ENCODE measurements at places on chromosomes 3 and 15. TPM values are rescaled to one million over a fixed set of nuclear protein-coding genes. Genes with fewer than 3 reads are reported as not detected.

- no peak overlapping the region for H3K27ac ChIP-seq
- no peaks in the 10 kb centered on the region for H3K36me3 ChIP-seq
- H3K4me3 ChIP-seq = no peak overlapping the region
- no peak for DNase-seq
- no peaks in the 10 kb centered on the region for H3K4me1 ChIP-seq
Observed at GRCh38 chr3:1072041-1072440, 20.8 kb upstream of the CNTN6 start.

- no peaks in the 10 kb centered on the region for H3K4me1 ChIP-seq
- H3K4me3 ChIP-seq = no peak overlapping the region
- DNase-seq = peak; percentile 56
Observed at GRCh38 chr15:67433495-67434099, 87.3 kb upstream of the C15orf61 start.

- no peaks in the 10 kb centered on the region for H3K27me3 ChIP-seq
- H3K36me3 ChIP-seq = no peaks in the 10 kb centered on the region
Observed at GRCh38 chr3:98322101-98322500, 31.6 kb upstream of the OR5K4 start.

DNA sequence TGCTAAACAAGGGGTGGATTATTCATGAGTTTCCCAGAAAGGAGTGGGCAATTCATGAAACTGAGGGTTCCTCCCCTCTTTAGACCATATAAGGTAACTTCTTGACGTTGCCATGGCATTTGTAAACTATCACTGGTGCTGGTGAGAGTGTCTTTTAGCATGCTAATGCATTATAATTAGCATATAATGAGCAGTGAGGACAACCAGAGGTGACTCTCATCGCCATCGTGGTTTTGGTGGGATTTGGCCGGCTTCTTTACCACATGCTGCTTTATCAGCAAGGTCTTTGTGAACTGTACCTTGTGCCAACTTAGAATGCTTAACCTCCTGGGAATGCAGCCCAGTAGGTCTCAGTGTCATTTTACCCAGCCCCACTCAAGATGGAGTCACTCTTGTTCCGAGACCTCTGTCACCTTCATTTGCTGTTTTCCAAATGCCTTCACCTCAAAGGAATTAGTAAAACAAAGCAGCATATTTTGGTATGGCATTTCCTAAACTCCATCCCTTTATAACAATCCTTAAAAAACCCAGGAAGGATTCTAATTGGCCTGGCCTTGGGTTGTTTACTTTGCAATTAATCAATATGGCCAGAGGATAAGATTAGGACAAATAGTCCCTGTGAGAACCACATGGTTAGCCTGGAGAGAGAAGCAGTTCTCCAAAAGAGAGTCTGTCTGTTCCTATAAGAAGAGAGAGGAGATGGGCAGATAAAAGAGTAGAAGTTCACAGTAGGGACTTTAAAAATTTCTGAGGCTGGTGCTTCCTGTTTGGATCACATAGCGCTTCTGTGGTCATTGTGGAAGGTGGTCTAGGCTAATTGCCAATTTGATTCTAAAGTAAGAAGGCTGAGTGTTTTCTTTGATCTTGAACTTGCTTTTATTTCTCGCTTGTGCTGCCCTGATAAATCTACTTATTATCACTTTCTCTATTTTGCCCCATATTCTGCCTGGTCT lies 155.2 kb upstream of the EOMES start:
- no peaks in the 10 kb centered on the region for H3K27me3 ChIP-seq
- no peak overlapping the region for H3K27ac ChIP-seq
- H3K4me1 ChIP-seq = peaks cover 10% of the 10 kb centered on the region
- no peaks in the 10 kb centered on the region for H3K36me3 ChIP-seq

DNA sequence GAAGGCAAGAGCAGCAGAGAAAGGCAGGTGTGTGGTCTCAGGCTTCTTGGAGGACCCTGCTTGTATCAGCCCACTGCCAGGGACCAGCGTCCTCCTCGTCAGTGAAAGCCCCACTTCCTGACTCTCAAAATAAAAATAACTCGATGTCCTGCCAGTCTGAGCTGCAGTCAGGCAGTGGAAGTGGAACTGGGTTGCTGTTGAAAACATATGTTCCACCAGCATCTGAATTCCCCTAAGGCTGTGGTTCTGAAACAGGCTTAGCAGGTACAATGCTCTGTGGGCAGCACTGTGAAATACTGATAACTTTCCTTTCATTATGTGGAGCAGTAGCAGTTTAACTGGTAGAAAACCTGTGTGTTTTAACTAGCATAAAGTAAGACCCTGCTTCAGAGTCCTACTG lies 121.6 kb upstream of the EIF1B start:
- no peaks in the 10 kb centered on the region for H3K4me1 ChIP-seq
- H3K36me3 ChIP-seq = no peaks in the 10 kb centered on the region
- H3K27ac ChIP-seq = no peak overlapping the region
- H3K4me3 ChIP-seq = no peak overlapping the region
- H3K27me3 ChIP-seq = no peaks in the 10 kb centered on the region

DNA sequence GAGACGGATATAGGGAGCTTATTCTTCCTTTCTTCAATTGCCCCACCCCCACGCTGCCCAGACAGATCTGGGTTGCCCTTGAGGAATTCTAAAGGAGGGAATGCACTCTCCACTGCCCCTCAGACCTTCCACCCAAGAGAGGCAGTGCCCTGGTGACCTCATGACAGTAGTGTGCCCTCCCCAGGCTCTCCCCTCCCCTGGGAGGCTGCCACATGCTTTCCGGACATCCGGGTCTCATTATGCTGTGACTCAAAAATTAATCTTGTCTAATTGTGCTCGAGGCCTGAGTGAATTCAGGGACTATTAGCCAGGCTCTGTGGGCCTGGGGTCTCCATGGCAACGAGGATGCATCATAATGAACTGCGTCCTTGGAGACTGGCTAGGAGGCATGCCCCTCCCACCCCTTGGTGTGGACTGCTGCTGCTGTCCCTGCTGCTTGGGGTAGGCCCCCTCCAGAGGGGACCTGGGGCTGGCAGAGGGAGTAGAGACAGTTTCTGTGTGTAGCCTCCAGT lies 20.8 kb downstream of the CORO2B start:
- H3K27me3 ChIP-seq = no peaks in the 10 kb centered on the region
- peak overlapping the region; percentile 82 for H3K27ac ChIP-seq
- H3K36me3 ChIP-seq = no peaks in the 10 kb centered on the region
- peak; percentile 33 for DNase-seq
- H3K4me3 ChIP-seq = no peak overlapping the region
- H3K4me1 ChIP-seq = peaks cover 32% of the 10 kb centered on the region

GRCh38 chr3:13113346-13114330 lies 40.4 kb upstream of the IQSEC1 start:
- no peaks in the 10 kb centered on the region for H3K4me1 ChIP-seq
- no peak overlapping the region for H3K27ac ChIP-seq
- H3K4me3 ChIP-seq = no peak overlapping the region
- no peaks in the 10 kb centered on the region for H3K36me3 ChIP-seq
- no peak for DNase-seq

DNA sequence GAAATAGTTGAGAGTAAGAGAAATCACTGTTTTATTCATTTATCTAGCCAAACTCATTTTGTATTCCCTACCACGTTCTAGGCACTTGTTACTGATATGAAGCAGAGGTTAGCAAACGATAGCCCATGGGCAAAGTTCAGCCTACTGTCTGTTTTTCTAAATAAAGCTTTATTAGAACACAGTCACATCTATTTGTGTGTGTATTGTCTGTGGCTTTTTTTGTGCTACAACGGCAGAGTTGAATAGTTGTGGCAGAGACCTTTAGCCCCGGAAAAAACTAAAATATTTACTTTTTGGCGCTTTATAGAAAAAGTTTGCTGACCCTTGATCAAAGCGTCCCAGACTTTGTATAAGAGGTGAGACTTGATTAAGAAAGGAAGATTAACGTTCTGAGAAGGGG lies 289.1 kb upstream of the CFAP20DC start:
- H3K4me1 ChIP-seq = no peaks in the 10 kb centered on the region
- no peak for DNase-seq

- H3K4me3 ChIP-seq = no peak overlapping the region
- no peak for DNase-seq
- H3K36me3 ChIP-seq = no peaks in the 10 kb centered on the region
Observed at GRCh38 chr15:70171256-70171886, 73.7 kb upstream of the TLE3 start.

DNA sequence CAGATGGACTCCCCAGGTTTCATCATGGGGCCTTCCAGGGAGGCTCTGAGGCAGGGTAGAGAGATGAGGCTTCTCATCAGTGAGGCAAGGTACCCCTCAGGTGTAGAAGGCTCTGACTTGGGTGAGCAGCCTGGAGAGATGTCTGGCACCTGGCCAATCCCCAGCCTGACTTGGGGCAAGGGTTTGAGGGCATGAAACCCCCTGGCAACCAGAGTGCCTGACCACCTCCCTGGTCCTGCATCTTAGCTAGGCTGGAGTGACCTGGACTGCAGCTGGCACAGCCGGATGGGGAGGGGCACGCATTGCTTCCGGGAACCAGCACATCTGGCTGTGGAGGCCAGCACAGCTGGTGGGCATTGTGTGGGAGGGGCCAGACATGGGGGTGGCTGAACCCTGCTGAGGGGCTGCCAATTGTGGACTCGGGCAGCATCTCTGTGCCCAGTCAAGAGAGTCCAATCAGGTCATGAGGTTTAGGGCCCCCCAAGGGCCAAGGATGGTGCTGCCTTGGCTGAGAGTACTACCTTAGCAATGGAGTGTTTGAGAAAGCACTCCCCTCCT lies 1.9 kb downstream of the ZBTB47 start:
- H3K27ac ChIP-seq = peak overlapping the region; percentile 89
- no peaks in the 10 kb centered on the region for H3K36me3 ChIP-seq

- H3K4me1 ChIP-seq = no peaks in the 10 kb centered on the region
- no peaks in the 10 kb centered on the region for H3K27me3 ChIP-seq
- H3K36me3 ChIP-seq = no peaks in the 10 kb centered on the region
- H3K4me3 ChIP-seq = no peak overlapping the region
Observed at GRCh38 chr15:72136170-72137051, 18.2 kb downstream of the SENP8 start.

DNA sequence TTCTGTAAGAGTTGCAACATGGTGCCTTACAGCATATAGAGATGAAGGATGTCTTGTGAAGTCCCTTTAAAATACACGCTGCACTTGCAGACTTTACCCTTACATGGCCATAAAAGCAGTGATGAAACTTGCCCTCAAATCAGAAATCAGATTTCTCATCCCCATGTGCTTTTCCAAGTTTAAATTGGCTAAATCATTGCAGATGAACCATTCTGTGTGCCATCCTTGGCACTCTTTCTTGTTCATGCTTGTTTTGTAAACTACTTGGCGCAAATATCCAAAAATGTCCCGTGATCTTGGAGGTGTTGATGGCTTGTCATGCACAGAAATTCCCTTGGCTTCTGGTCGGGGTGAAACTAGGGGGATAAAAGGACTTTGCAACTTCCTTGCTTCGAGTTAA lies 135.7 kb downstream of the LRIG1 start:
- H3K36me3 ChIP-seq = no peaks in the 10 kb centered on the region
- H3K4me1 ChIP-seq = no peaks in the 10 kb centered on the region
- no peak for DNase-seq
- no peak overlapping the region for H3K4me3 ChIP-seq
- H3K27me3 ChIP-seq = no peaks in the 10 kb centered on the region
- H3K27ac ChIP-seq = no peak overlapping the region

DNA sequence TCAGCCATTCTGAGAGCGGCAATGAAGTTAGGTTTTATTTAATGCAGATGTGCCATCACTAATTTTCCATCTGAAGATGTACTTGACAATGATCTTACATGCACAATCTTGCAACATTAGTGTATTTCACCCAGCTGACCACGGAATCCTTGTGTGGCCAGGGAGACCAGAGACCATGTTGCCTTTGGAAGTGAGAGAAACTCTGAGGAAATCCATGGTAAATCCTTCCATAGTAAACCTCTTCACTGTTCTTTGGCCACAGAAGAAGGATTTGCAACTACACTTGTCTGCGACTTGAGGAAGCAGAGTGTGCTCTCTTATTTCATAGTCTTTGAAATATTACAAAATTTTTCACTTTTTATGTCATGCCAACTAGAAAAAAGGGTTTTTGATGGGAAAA lies 128.4 kb upstream of the IGSF10 start:
- no peaks in the 10 kb centered on the region for H3K36me3 ChIP-seq
- H3K27ac ChIP-seq = no peak overlapping the region
- H3K4me3 ChIP-seq = no peak overlapping the region
- no peaks in the 10 kb centered on the region for H3K27me3 ChIP-seq
- DNase-seq = no peak

GRCh38 chr3:57939775-57940174 lies 68.4 kb upstream of the FLNB start:
- peaks cover 18% of the 10 kb centered on the region for H3K4me1 ChIP-seq
- H3K4me3 ChIP-seq = no peak overlapping the region
- no peaks in the 10 kb centered on the region for H3K36me3 ChIP-seq

GRCh38 chr3:76638006-76638405 lies 401.9 kb upstream of the ROBO2 start:
- no peak overlapping the region for H3K27ac ChIP-seq
- H3K36me3 ChIP-seq = no peaks in the 10 kb centered on the region
- H3K27me3 ChIP-seq = no peaks in the 10 kb centered on the region
- H3K4me1 ChIP-seq = no peaks in the 10 kb centered on the region

- no peak for DNase-seq
- H3K27ac ChIP-seq = no peak overlapping the region
- no peaks in the 10 kb centered on the region for H3K27me3 ChIP-seq
- no peaks in the 10 kb centered on the region for H3K4me1 ChIP-seq
- no peak overlapping the region for H3K4me3 ChIP-seq
- H3K36me3 ChIP-seq = no peaks in the 10 kb centered on the region
Observed at GRCh38 chr3:21786438-21786797, 35.4 kb upstream of the ZNF385D start.

GRCh38 chr15:66095871-66096687 lies 157.5 kb downstream of the MEGF11 start:
- DNase-seq = no peak
- H3K4me3 ChIP-seq = no peak overlapping the region

- H3K4me1 ChIP-seq = no peaks in the 10 kb centered on the region
- no peak overlapping the region for H3K4me3 ChIP-seq
- H3K27me3 ChIP-seq = no peaks in the 10 kb centered on the region
- H3K27ac ChIP-seq = no peak overlapping the region
- H3K36me3 ChIP-seq = no peaks in the 10 kb centered on the region
Observed at GRCh38 chr3:42308651-42309050, 42.7 kb upstream of the CCK start.

- H3K4me3 ChIP-seq = no peak overlapping the region
- H3K27ac ChIP-seq = no peak overlapping the region
- H3K4me1 ChIP-seq = peaks cover 15% of the 10 kb centered on the region
- H3K36me3 ChIP-seq = no peaks in the 10 kb centered on the region
Observed at GRCh38 chr15:34584996-34585395, 1.5 kb upstream of the GOLGA8B start.

PARP15 gene
- total RNA-seq = 2.9 TPM

TTC21A gene
- total RNA-seq = 10.1 TPM

IL17RB gene
- 0.35 TPM for total RNA-seq

PATL2 gene
- 5.6 TPM for total RNA-seq

FOXB1 gene
- not detected for total RNA-seq

CFAP91 gene
- total RNA-seq = 7.8 TPM

SCG3 gene
- total RNA-seq = 2.9 TPM

PLOD2 gene
- 33.4 TPM for total RNA-seq

KPNA1 gene
- total RNA-seq = 29.3 TPM

LRRC15 gene
- total RNA-seq = not detected

ERICH6 gene
- total RNA-seq = 0.47 TPM

CCDC39 gene
- total RNA-seq = not detected

XCR1 gene
- 0.17 TPM for total RNA-seq

HYAL3 gene
- total RNA-seq = 3.6 TPM

Measured in adrenal gland (tissue), 19 donors.